Suppressor macrophage treated with lipopolysaccharide for 1 hour (primary cell): ENCODE measurements at places on chromosomes 16 and 17.
A peak's percentile ranks its signal among the peaks of the same experiment; 100 is the strongest.

- peak; percentile 77 for DNase-seq
Observed at GRCh38 chr17:81397314-81398175, 2.3 kb downstream of the BAHCC1 start.

- peak; percentile 87 for DNase-seq
Observed at GRCh38 chr16:3971261-3971660, 90.7 kb upstream of the CREBBP start.

DNA sequence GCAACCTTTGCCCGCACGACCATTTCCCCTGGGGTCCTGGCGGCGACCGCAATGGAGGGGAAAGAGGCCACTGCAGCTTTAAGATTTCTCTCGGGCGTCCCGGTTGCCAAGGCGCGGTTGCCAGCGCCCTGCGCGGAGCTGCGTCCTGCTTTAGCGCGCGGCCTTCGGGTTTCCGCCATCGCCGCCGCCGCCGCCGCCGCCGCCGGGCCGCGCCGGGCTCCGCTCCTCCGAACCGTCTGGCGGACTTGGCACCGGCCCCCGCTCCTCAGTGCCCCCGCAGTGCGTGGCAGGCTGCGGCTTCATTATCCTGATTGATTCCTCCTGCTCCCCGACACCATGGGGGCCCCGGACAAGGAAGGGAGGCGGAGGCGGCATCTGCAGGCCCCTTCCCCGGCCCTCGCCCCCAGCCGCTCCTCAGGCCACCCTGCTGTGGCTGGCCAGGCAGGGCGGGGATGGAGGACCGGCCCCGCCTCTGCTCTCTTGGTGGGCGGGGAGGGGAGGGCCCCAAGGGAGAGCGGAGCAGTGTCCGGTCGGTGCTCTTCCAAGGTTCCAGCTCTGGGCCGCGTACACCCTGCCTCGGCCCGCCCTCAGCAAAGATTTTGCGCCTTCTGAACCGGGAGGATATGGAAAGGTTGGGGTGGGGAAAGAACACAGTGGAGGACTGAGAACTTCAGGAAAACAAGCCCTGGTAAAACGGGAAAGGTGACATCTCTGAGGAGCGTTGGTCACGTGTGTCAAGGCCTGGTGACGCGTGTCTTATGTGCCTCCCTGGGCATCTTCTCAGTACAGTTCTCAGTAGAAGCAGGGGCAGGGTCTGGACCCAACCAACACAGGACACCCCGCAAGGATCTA, 34.0 kb downstream of the NEUROD2 start:
- peak; percentile 75 for DNase-seq

- no peak for DNase-seq
Observed at GRCh38 chr16:1007284-1007850, 25.8 kb downstream of the SOX8 start.

DNA sequence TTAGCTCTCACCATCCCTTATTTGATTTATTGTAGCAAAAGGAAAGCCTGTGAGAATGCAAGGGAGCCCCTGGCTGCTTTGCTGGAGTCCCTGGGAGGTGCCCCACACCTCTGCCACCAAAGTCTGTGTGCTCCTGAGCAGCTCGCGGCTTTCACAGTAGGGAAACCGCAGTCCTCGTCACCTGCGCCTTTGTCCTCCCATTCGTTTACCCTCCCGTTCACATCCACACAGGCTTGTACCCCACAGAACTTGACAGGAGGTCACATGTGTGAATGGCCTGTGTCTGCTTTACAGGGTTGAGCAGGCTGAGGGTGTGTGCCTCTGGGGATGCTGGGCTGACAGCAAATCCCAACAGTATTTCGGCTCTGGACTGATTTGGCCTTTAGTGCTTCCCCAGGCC, 152.5 kb downstream of the LGALS9B start:
- DNase-seq = no peak
